ENCODE measurements at places on chromosomes 6 and 20. TPM values are rescaled to one million over a fixed set of nuclear protein-coding genes. Genes with fewer than 3 reads are reported as not detected.

- DNase-seq = no peak
Measured at GRCh38 chr6:36607683-36608386, 13.7 kb downstream of the SRSF3 start.

GRCh38 chr6:55916188-55916587 lies 40.8 kb upstream of the BMP5 start:
- DNase-seq = no peak

DNA sequence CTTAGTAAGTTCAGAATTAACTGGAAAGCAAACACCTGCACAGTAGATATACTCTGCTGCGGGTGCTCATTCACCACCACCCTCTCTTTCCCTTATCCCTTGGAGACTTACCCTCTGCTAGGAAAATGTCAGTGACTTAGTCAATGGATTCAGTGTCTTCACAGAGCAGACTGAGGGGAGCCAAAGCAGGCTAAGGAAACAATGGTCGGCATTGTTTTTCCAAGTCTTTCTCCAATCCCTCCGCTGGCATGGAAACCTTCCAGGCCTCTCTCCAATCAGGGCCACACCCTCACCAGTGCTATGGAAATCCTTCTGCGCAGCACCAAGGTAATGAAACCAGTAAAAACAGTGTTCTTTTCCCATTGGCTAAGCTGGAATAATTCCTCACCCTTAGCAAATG lies 531.2 kb downstream of the TFAP2B start:
- no peak for DNase-seq

Gene DXO
- total RNA-seq = 7.7 TPM

Gene MATN4
- total RNA-seq = not detected

Gene TSPO2
- not detected for total RNA-seq

Gene DYNLT2
- total RNA-seq = 2.9 TPM

GRCh38 chr6:36326356-36326995 lies 10.2 kb downstream of the BNIP5 start:
- no peak for DNase-seq

DNA sequence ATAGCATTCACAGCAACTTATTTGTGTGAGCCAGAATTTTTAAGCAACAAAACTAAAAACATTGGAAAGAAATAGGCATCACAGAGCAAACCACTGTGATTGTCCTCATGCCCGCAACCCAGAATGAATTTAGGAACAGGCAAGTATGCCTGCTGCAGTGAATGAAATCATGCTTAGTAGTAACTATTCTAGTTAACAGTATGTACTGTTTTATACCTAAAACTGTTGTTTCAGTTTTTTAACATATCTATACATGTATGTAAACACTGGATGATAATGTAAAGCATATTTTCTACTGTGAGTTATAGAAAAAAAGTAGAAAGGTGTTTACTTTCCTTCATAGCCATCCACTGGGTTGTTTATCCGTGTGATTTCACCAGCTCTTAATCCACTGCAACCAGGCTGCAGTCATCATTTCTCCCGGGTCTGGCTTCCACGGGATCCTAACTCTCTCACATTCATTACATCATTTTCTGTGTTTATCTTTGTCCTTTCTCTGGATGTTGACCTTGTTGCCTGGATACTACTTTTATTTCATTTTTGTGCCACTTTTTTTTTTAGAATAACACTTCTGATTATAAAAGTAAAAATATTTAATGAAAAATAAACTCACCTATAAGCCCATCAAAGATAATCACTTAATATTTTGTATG lies 3.6 kb upstream of the ARFGEF3 start:
- peak; percentile 45 for DNase-seq

- DNase-seq = no peak
Measured at GRCh38 chr6:20998748-20999448, 464.6 kb downstream of the CDKAL1 start.

Gene CST8
- total RNA-seq = not detected

DNA sequence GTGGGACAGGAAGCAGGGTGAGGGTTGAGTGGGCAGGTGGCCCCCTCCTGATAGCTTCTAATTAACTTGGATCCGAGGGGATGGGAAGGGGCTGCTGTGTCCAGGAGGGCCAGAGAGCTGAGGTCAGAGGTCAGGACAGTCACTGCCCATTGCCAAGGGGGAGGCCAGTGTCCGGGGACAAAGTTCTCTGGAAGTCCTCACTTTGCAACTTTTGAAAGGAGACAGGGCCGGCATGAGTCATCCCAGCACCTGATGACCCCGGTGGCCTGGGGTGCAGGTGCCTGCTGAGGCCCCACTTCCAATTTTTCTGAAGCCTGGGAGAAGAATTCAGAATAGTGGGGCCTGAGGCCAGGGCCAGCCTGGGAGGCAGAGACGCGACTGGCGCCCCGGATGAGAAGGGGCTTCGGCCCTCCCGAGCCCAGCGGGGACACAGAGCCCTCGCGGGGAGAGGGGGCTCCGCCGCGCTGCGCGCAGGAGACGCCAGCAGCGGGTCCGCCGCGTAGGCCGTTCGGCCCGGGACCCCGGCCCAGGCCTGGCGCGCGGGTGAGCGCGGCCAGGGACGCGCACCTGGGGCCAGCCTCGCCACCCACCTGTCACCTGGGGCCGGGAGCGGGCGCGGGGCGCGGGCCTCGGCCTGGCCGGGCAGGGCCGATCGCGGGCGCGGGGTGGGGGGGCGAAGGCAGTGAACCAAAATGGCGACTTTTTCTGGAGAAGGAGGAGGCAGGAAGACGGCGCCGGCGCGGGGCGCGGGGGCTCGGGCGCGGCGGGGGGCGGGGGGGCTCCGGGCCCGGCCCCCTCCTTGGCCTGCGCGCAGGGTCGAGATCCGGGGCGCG lies 586 bp downstream of the ZNF512B start:
- no peak for DNase-seq

GRCh38 chr6:152905551-152906299 lies 77.1 kb downstream of the FBXO5 start:
- DNase-seq = no peak

- DNase-seq = no peak
Measured at GRCh38 chr6:30890646-30891449, 6.5 kb downstream of the DDR1 start.

GRCh38 chr6:27743787-27744186 lies 168.4 kb downstream of the OR2B2 start:
- DNase-seq = no peak

Gene TBXT
- total RNA-seq = not detected

DNA sequence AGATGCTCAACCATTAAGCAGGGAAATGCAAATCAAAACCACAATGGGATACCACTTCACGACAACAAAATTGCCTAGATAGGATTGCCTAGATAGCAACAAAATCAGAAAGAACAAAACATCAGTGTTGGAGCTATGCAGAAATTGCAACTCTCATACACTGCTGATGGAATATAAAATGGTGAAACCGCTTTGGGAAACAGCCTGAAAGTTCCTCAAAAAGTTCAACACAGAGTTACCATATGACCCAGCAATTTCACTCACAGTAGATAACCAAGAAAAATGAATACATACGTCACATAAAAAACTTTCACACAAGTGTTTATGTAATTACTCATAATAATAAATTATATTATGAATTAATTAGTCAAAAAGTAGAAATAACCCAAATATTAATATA lies 78.3 kb downstream of the MAFB start:
- DNase-seq = no peak

DNA sequence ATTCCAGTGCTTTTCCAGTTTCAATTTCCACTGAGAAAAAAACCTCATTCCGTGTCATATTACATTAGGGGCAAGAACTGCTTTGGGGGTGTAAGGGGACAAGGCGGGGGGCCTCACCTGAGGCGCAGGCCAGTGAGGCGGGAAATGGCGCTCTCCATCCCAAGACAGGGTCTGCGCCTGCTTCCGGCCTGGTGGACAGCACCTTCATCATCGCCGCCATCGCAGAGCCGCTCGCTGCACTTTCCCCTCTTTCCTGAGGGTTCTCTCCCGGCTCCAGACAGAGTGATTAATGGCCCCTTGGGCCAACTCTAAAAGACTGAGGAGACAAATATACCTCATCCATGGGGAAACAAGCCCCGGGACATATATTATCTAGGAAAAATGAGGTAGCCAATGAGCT lies 270.0 kb upstream of the SOX4 start:
- DNase-seq = no peak

Gene SLC17A4
- total RNA-seq = not detected

GRCh38 chr6:127956956-127957355 lies 56.1 kb upstream of the THEMIS start:
- no peak for DNase-seq

- DNase-seq = no peak
Measured at GRCh38 chr20:41387444-41387851, 20.8 kb upstream of the EMILIN3 start.

Gene TAGAP
- total RNA-seq = 2.4 TPM

Gene RAB23
- 21.2 TPM for total RNA-seq

- no peak for DNase-seq
Measured at GRCh38 chr20:37162646-37163045, 16.5 kb upstream of the RPN2 start.

GRCh38 chr20:41627611-41628244 lies 9.6 kb upstream of the CHD6 start:
- no peak for DNase-seq

DNA sequence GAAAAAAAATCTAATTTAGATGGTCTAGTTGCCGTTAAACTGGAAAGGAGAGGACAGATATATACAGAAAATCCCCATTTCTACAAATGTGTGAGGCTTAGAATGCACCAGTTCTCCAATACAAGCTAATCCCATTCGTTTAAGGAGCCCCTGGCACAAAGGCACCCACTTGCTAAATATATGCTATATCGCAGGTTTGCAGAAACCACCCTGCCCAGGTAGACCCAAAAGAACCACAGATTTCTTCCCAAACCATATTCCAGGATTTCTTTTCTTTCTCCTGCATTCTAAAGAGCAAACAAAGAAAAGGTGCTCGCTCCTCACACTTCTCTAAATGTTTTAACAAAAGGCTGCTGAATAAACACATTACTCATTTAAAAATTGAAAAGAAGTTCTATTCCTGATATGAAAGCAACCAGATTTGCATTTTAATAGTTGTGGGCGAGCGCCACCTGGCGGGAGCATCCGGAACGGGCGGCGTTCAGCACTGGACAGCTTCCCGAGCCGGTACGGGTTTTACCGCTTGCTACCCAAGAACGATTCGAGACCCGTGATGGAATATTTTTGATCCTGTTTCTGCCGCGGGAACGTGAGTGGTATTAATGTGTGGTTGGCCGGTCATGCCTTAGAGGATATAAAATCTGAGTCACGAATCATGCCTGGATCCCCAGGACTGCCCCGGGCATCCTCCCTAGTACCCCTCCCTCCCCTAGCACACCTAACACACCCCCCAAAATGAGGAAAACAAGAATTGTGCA lies 2.1 kb downstream of the PTPRT start:
- peak; percentile 50 for DNase-seq

Gene SLC16A10
- total RNA-seq = 12.1 TPM

GRCh38 chr20:47950124-47950912 lies 165.0 kb upstream of the SULF2 start:
- DNase-seq = no peak
